ENCODE measurements at places on chromosomes 12 and 14.
A peak's percentile ranks its signal among the peaks of the same experiment; 100 is the strongest.

- DNase-seq, result no peak
Measured at GRCh38 chr12:4156317-4156716, 117.2 kb upstream of the CCND2 start.

DNA sequence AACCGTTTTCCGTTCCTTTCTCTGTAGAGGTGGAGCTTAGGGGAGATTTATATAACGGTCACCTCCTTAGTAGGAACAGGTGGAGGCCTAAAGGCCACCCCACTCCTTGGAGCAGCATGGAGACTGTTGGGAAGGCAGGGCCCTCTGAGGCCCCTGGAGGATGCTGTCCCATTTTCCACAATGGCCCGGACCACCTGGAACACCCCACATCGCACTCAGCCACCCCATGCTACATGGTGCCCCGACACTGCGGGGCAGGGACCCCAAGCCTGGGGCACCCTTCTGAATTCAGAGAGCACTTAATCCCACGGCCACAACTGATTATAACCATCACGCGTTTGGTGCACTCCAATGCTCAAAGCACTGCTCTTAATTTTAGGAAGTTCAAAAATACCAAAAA is 41.4 kb downstream of the C14orf132 start:
- no peak for DNase-seq

DNA sequence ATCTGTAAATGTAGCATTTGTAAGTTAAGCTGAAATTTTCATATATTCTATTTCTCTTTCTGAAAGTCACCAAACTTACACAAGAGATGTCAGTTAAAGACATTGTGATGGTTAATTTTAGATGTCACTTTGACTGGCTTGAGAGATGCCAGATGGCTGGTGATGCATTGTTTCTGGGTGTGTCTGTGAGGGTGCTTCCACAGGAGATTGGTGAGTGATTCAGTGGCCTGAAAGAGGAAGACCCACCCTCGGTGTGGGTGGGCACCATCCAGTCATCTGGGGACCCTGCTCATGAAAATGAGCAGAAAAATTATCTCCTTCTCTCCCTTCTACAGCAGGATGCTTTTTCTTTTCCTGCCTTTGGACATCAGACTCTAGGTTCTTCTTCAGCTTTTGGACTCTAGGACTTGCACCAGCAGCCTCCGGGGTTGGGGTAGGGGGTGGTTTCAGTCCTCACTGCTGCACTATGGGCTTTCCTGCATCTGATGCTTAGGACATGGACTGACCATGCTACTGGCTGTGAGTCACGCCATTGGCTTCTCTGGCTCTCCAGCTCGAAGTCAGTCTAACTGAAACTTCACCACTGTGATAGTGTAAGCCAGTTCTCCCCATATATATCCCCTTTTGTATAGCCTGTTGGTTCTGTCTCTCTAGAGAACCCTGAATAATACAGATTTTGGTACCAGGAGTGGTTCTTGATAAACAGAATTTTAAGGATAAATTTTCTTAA is 20.9 kb downstream of the PDE6H start:
- no peak for DNase-seq

GRCh38 chr12:114003286-114003685 is 37.2 kb upstream of the RBM19 start:
- DNase-seq, result no peak

- no peak for DNase-seq
Measured at GRCh38 chr12:118706437-118706836, 274.9 kb upstream of the SRRM4 start.

DNA sequence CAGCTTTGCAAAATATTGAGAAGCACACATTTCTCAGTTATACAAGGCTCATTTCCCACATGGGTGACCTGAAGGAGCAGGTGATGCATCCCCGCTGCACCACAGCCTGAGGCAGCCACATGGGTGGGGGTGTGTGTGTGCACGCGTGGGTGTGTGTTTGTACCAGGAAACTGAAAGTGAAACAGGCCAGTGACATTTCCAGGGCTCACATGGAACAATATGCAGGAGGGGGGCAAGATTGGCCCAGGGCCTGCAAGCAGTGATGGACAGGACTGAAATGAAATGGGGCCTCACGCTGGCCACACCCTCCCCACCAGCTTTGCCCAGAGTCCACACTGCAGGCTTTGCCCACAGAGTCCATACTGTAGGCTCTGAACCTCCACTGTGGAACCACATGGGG is 154.2 kb upstream of the PARP11 start:
- DNase-seq, result peak; percentile 42
